Astrocyte of the hippocampus (primary cell): ENCODE measurements at places on chromosomes 5 and 9.
A peak's percentile ranks its signal among the peaks of the same experiment; 100 is the strongest.

- peak; percentile 83 for DNase-seq
These were observed 29.8 kb upstream of the FBP1 start for GRCh38 chr9:94668928-94669729.

- DNase-seq, result peak; percentile 75
These were observed 27.6 kb upstream of the DUSP1 start for GRCh38 chr5:172798422-172799215.

DNA sequence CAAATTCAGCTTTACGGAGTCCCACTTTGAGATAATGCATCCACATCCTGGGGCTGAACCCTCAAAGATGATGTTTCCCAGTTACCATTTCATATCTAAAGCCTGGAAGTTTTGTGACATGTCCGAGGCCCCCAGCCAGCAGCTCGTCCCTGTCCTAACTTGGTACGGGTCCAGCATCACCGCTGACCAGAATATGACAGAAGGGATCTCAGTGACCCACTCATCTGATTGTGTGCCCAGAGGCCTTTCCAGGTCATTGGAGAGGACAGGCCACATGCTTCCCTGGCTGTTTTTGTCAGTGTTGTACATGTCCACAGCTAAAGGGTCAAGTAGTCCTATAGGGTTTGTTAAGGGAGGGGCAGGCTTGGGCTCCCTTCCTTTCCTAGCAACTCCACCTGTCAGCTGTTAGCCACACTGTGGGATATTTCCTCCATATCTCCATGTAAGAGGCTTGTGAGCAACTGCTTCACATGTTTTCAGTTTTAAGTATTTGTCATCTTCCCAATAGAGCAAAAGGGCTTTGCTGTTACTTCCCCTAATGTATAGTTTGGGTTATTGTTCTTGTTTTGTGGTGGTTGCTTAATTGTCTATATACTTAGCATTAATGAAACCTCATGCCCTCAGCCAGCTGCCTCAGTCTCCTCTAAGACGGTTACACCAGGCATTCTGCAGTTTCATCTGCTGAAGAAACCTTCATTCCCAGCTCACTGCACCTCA, 33.4 kb downstream of the SECISBP2 start:
- DNase-seq, result no peak

- DNase-seq, result peak; percentile 23
These were observed 4.7 kb upstream of the TNIP1 start for GRCh38 chr5:151085517-151086041.

DNA sequence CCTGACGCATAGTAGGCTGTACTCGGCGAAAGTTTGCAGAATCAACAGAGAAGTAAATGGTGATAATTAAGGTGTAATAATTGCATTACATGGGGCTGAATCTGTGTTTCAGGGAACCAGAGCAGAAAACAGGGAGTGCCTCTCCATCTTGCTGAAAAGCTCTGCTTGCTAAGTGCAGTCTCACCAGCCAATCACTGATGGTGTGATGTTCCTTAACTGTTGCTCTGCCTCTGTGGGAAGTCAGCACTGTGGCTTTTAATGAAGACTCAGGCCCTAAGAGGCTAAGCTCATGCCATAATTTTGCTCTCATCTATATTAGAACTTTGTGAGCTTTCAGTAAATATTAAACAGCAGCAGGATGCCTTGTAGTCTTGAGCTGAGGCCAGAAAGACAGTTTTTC, 4.5 kb downstream of the PHF24 start:
- no peak for DNase-seq

DNA sequence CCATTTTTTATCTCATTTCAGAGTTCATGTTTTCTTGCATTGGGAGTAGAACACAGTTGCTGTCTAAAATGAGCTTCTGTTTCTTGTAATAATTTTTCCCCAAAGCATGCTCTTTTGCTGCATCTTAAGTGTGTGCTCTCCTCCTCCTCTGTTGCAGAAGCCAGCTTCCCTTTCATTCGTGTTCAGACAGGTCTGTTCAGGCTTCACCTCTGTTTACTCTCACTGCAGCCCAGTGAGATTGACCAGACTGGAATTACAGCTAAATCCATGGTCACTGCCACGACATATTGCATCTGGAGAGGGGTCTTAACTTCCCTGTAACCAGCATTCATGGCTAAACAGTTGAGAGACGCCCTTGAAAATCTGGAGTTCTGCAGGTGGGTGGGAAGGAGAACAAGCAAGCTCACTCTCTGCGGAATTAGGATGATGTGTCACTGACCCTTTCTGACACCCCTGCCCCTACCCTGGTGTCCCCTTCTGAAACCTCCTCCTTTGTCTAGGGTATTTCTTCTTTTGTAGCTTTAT, 223.2 kb downstream of the FSTL4 start:
- no peak for DNase-seq

DNA sequence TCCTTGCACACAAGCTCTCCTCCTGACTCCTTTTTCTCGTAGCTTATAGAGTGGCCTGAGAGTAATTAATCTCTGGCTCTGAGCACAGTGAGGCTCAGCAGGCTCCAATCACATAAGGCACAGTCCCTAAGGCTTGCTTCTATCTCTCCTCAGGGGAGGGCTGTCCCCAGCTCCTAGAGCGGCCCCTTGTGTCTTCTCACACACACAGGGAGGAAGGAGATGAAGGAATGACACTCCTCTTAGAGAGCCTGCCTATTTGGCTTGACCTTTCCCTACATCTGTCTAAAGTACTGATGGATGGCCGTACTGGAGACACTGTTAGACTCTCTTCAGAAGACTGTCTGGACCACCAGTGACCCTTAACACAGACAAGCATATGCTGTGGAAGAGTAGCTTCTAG, 12.9 kb downstream of the TAS2R1 start:
- no peak for DNase-seq

GRCh38 chr5:55066277-55066676, 36.2 kb upstream of the GZMA start:
- no peak for DNase-seq

GRCh38 chr5:107104040-107104995, 566.4 kb downstream of the EFNA5 start:
- no peak for DNase-seq

DNA sequence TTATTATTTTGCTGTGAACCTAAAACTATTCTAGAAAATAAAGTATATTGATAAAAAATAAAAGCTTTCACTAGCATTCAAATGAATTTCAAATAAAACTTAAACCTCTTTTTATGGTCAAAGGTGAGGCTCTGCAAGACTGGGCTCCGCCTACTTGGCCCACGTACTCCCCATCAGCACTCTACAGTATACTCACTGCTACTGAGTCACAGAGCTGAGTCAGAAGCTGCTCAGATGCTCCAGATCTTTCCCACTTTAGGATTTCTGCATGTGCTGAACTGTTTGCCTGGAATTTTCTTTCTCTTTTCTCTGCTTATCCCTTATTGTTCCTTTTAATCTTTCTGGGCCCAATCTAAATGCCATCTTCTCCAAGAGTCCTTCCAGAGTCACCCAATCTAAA, 331.9 kb upstream of the CCNG1 start:
- DNase-seq, result peak; percentile 34

- DNase-seq, result no peak
These were observed 283.6 kb upstream of the SGCD start for GRCh38 chr5:156043351-156043750.

DNA sequence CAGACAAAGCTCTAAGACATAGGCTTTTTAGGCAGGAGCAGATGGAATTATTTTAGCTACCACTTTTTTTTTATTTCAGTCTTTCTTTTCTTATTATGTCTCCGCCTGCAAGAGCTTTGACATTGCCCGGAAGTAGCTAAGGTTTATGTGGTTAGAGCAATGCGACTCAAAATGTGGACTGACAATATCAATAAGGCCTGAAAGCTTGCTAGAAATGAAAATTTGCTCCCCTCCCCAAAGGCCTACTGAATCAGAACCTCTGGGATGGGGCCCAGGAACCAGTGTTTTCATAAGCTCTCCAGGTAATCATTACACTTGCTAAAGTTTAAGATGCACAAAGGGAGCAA, 81.3 kb downstream of the SUSD1 start:
- no peak for DNase-seq

GRCh38 chr9:89797937-89798455, 193.2 kb downstream of the GADD45G start:
- no peak for DNase-seq

GRCh38 chr9:130069048-130069447, 15.3 kb downstream of the GPR107 start:
- DNase-seq, result no peak

DNA sequence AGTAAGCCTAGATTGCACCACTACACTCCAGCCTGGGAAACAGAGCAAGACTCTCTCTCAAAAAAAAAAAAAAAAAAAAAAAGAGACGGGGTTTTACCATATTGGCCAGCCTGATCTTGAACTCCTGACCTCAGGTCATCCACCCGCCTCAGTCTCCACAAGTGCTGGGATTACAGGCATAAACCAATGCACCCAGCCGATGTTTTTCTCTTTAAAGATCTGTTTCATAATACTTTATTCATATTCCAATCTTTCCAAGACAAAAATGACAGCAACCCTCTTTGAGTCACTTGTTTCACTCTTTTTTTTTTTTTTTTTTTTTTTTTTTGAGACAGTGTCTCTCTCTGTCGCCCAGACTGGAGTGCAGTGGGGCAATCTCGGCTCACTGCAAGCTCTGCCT, 13.6 kb upstream of the LMNB1 start:
- DNase-seq, result no peak

GRCh38 chr5:146744068-146744745, 134.3 kb downstream of the PPP2R2B start:
- DNase-seq, result peak; percentile 81

- DNase-seq, result no peak
These were observed 19.3 kb downstream of the BICD2 start for GRCh38 chr9:92745331-92745730.

DNA sequence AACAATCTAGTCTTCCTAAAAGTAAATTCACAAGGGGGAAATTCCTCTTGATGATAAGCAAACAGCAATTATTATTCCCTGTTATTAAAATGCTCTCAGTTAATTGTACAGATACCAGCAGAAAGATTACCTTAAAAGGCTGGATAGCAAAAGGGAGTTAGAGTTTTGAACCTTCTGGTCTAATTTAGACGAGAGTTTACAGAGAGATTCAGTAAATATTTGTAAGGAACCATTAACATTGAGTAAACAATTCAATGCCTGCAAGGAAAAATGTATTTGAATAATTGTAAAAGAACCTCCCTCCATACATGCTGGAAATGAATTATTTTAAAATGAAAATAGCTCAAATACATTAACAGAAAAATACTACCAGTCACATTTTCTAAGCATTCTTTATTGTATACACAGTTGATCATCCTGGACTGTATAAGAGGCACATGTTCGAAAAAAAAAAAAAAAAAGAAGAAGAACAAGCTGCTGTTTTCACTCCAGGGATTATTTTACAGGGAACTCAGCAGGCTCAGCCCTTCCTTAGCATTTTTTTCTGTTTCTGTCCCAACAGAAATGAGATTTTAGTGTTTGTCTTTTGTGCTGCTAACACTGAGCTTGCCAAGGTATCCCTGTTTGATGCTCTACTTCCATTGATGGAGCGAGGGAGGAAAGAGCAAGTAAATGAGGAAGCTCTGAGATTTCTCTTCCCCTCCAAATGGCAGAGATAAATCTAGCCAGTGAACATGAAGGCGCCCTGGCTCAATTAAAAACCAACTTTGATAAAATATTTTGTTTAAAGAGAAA, 141.1 kb downstream of the ENC1 start:
- DNase-seq, result no peak

- DNase-seq, result peak; percentile 46
These were observed 412.1 kb downstream of the KDM4C start for GRCh38 chr9:7169717-7170389.

GRCh38 chr9:92035687-92036410, 79.4 kb downstream of the SPTLC1 start:
- DNase-seq, result no peak

DNA sequence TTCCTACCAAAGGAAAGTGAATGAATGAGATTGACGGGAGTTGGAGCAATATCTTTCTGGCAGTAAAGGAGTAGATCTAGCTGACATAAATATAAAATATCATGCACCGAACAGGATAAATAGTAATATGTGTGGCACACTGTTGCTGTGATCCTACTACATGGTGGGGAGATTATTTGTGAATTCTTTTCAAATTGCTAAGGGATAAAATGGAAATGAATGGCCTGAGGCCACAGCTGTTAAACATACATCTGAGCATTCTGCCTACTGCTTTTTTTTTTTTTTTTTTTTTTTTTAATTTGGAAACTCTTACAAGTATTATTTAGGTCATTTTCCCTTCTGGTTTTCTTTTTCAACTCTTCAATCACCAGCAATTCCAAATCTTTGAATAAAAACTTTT, 66.8 kb downstream of the MEF2C start:
- DNase-seq, result no peak

DNA sequence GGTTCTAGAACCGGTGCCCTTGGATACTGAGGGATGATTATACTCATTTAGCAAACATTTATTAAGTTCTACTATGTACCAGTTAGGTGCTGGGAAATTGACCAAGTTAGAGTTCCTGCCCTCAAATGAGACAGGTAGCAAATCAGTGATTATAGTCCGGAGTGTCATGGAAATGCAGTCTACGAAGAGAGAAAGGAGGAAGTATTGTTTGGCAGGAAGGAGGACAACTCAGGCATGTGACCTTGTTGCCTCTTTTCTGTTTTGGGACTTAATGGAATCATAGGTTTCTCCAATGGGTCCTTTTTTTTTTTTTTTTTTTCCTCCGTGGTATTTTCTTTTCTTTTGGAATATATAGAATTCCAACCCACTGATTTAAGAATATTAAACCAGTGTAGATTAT, 28.0 kb downstream of the OSTF1 start:
- DNase-seq, result no peak

- peak; percentile 78 for DNase-seq
These were observed 2.1 kb upstream of the RFESD start for GRCh38 chr5:95644351-95645042.

- DNase-seq, result no peak
These were observed 72.1 kb downstream of the ABCA1 start for GRCh38 chr9:104855807-104856206.

- no peak for DNase-seq
These were observed 24.4 kb upstream of the TDRD7 start for GRCh38 chr9:97387504-97387886.
